Activated CD8-positive, alpha-beta memory T cell treated with anti-CD3 and anti-CD28 coated beads for 36 hours (primary cell): ENCODE measurements at places on chromosomes 12 and 14. TPM values are rescaled to one million over a fixed set of nuclear protein-coding genes. Genes with fewer than 3 reads are reported as not detected.

Gene NOVA1
- total RNA-seq, result 0.19 TPM

Gene IRF9
- 54.5 TPM for total RNA-seq

Gene SYNE3
- total RNA-seq, result 37.0 TPM

Gene CEBPE
- total RNA-seq, result 0.21 TPM

Gene AICDA
- total RNA-seq, result not detected
